ENCODE measurements at places on chromosomes 2 and 18.

GRCh38 chr2:45268631-45269030, 259.4 kb upstream of the SIX2 start:
- no peak for DNase-seq

DNA sequence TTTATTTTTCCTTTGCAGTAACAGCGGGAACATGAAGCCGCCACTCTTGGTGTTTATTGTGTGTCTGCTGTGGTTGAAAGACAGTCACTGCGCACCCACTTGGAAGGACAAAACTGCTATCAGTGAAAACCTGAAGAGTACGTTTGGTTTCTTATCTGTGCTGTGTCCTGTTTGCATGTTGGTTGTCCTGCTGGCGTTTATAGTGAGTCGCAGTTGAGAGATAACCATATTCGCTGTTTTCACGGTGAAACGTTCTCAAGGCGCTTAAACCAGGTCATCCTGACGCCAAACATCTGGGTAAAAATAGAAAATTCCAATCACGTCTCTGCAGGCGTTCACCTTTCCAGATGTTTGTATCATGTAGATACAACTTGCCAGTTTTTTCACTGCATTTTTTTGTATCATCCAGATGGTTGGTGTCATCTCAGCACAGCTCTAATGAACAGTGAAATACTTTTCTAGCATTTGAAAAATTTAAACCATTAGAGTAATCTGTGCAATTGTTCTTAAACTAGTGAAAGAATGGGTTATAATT, 21.2 kb downstream of the CLUL1 start:
- no peak for DNase-seq

- peak; percentile 54 for DNase-seq
Measured at GRCh38 chr2:195649629-195650190, 7.3 kb upstream of the SLC39A10 start.

DNA sequence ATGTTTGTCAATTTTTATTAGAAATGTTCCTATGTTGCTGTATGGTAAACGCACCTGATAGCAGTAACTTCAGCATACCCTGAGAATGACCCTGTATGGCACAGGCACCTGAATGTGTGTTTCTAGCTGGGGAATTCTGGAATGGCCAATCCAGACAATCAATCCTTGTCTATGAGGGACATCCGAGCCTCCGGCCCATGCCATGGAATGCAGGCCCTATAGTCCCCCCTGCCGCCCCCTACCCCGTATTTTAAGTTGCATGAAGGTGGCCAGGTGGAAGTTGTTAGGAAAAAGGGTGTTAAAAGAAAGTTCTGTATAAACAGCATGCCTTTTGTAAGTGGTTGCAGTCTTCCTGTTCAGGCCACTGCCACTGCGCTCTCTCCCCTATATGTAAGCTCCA, 595.9 kb downstream of the DSC3 start:
- DNase-seq: no peak

GRCh38 chr2:38074764-38075506, 1.0 kb downstream of the CYP1B1 start:
- DNase-seq: no peak

- DNase-seq: no peak
Measured at GRCh38 chr2:218849721-218850120, 9.9 kb upstream of the WNT6 start.

GRCh38 chr18:52322307-52322706, 17.7 kb upstream of the DCC start:
- no peak for DNase-seq

DNA sequence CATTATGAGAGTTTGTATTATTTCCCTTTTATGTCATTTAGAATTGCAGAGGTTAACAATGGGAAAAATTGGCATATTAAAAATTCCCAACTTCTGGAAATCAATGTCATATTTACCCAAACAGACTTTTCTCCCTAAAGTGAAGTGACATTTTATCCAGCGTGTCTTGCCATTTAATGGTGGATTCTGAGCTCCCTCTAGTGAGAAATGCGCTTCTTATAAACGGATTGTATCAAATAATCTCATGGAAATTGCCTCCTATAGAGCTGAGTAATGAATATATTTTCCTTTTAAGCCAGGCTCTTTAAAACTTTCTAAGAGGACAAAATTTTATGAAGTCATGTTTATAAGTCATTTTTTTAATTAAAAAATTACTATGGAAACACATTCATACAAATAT, 5.7 kb upstream of the GCFC2 start:
- no peak for DNase-seq

GRCh38 chr2:33321876-33322483, 154.5 kb upstream of the RASGRP3 start:
- no peak for DNase-seq

- DNase-seq: no peak
Measured at GRCh38 chr2:231396058-231396821, 730 bp downstream of the B3GNT7 start.

DNA sequence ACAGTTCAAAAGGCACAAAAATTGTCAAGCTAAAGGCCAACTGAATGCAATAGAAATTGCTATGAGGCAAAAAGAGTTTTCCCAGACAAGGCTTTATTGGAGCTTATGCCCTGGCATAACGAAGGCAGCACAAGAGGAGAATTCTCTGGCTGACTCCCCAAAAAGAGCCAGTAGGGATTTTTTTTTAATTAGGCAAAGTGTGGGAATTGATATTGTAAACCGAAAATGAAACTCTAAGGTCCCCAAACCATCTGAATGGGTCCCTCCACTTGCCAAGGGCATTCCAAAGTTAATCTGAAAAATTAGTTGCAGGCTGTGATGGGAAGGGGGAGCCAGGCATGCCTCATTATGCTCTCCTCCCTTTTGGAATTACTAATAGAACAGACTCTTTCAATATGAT, 118.9 kb downstream of the SPOPL start:
- DNase-seq: no peak

DNA sequence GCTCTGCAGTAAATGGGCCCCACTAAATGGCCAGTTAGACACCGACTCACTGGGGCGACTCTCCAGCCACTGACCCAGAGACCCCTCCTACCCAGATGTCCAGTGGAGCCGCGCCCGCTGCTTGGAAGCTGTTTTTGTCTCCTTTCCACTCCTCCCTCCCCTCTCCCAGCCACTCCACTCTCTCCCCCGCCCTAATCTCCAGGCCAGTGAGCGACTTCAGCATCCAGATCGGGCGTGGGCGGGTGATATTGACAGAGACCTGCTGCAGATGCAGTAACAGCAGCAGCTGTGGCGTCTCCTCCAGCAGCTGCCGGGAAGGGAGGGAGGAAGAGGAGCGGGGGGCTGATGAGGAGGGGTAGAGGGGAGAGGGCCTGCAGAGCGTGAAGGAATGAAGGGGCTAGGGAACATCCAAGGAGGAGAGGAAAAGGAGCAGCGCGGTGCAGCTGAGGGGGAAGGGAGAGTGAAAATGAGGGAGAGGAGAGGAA, at the start of gene SCN7A:
Gene SCN7A (minus strand): TSS at position 110 of the 485 bp plus-strand sequence. CDS start 16,553 bp downstream, outside the sequence.
- no peak for DNase-seq

DNA sequence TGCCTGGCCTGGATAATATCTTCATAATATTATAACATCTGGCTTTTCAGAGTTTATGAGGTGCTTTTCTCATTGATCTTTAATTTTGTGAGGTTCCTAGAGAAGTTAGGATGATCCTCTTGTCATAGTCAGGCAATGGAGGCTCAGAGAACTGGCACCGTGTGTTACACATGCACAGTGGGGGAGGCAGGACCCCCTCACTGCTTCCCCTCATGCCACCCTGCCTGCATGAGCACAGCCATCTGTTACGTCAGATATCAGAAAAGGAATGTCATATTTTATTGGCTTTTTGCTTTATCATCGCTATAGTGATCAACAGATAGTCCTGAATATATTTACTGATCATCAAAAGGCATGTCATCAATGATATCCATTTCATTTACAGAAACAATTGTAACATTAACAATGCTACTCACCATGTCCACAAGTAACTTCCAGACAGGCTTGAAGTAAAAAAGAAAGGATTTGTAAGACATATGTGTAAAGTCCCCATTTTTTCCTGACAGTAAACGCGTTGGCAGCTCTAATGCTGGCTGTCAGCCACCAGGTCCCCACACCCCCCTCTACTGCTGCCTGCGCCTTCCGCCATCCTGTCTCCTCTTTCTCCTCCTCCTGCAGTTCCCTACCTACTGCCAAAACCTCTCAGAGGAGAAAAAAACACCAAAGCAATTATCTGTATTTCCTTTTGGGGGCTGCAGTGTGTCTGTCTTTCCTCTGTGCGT, 18.8 kb downstream of the ENOSF1 start:
- DNase-seq: no peak

DNA sequence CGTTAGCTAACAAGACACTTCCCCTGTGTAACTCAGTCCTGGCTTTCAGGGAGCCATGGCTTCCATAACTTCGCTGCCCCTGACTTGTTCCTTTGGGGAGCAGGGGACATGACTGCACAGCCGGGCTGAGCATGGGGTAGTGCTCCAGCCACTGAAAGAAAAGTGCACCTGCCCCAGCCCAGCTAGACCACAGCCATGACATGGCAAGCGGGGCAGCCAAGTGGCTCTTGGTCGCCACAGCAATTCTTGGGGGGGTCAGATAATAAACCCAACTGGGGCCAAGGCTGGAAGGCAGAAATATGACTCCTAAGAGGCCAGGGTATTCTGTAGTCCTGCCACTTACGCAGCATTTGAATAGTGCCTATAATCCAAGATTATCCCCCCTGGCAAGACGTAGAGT, 289.1 kb downstream of the GBX2 start:
- DNase-seq: no peak

DNA sequence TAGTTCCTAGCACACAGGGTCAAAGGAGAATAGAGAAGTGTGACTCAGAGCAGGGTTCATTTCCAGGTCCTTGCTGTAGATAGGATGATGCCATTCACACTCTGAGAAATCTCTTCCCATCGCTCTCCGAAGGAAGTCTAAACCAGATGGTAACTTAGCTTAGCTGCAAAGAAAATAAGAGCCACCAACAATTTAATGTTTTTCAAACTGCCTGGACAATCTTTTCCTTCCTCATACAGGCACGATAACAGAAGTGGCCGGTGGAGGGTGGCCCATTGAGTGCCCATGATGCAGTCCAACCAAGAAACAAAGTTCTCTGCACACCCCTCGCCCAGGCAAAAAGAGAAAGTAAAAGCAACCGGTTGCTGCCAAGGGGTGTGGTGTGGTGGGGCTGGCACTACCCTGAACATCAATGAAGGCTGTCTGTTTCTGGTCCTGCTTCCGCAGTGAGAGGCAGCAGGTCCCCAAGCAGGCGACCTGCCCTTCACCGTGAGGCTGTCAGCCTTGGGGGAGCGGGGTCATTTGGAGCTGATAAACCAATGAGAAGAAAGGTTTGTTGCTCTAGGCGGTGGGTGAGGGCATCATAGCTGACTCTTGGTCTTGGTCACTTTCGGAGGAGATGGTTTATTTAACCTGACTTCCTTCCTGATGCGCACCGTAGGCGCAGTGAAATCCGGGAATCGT, 105.6 kb upstream of the CD302 start:
- peak; percentile 55 for DNase-seq

DNA sequence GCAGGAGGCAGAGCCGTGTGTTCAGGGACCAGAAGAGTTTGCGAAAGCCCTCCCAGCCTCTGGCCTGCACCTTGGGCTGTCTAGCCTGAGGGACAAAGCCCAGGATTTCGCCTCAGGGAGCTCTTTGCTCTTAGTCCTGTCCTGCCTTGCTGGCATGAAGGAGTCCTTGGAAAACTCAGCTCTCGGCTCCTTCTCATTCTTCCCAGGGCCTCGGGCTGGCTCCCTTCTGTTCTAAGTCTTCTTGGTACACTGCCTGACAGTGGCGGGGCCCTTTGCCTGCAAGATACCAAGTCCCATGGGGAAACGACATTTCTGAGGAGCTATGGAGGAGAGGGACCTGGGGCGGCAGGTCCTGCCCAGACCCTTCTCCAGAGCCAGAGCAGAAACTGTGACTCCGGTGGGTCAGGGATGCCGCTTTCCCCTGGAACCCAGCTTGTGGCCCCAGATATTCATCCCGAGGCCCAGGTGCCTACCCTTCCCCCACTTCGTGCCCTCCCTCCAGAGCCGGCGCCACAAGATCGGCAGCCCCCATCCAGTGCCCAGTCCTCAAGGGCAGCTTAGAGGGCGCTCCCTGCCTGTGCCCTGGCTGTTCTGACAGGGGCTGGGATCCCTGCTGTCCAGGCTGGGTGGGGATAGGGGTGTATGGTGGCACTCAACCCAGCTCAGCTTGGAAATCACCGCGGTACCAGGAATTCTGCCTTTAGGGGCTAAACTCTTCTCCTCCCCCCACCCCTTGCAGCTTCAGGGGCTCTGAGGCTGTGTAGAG, 5.5 kb upstream of the CYP26B1 start:
- no peak for DNase-seq

- no peak for DNase-seq
Measured at GRCh38 chr2:108351889-108352288, 25.9 kb upstream of the SULT1C4 start.
